ENCODE measurements at places on chromosomes 5 and 9.

DNA sequence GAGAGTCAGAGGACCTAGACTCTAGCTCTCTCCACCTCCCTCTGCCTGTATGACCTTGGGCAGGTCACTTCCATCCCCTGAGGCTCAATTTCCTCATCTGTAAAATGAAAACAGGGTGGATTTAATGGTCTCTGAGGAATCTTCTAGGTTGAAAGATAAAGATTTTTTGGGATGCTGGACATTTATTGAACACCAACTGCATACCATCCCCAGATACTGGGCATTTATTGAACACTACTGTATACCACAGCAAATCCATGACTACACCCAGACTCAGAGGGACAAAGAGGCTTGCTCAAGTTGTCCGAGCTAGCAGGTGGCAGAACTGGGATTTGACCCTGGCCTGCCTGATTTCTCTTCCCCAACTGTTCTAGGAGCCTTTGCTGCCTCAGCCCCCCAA, 25.0 kb upstream of the CPLX2 start:
- no peak for DNase-seq

- no peak for DNase-seq
Measured at GRCh38 chr5:21689587-21689986, 1163.6 kb downstream of the CDH12 start.

- no peak for DNase-seq
Measured at GRCh38 chr5:1910081-1910760, 27.5 kb upstream of the IRX4 start.

DNA sequence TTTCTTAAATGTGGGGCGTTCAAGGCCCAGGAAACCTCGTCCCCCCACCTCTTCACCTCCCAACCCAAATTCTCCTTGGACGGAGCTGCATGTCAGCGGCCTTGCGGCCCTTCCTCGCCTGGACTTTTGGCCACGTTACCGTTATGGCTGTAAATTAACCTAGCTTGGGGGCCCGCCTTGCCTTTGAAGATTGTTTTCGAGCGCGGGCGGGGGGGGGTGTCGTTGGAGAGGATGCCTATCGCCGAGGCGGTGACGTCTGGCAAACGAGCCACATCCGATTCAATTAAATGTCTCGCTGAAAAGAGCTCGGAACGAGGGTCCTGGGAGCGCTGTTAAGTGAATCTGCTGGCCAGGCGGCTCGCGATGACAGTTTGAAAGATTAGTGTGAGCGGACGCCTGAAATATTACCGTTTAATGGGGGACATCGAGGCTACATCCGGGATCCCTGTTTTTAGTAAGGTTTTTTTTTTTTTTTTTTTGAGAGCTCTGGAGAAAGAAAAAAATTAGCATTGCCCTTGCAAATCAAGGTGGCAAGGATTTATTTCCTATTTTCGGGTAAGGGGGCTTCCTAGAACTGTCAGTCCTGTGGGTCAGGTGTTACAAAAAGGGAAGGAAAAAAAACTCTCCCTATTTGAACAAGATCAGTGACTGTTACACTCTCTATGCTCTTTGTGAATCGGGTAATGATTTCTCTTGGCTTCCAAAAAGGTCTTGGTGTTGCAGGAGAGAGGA, 2.3 kb upstream of the NKX2-5 start:
- no peak for DNase-seq

- DNase-seq = no peak
Measured at GRCh38 chr5:164336906-164337305, 831.5 kb downstream of the MAT2B start.

DNA sequence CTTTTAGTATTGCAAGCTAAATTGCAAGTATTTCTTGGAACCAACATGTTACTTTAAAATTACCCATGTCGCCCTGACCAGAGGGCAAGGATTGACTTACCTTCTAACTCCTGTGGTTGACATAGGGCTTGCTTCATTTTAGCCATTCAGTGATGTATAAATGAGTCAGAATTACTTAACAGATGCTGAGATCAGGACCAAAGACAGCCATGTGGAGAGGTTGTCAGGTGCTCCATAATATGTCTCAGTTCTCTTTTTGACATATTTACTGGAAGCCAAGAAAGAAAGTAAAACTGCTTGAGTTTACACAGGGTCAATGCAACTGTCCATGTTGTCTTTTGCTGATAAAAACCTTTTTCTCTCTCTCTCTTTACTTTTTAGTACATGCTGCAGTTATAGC, 33.2 kb downstream of the F2RL2 start:
- DNase-seq = no peak

GRCh38 chr9:68979538-68980314, 34.2 kb downstream of the PRKACG start:
- DNase-seq = no peak

DNA sequence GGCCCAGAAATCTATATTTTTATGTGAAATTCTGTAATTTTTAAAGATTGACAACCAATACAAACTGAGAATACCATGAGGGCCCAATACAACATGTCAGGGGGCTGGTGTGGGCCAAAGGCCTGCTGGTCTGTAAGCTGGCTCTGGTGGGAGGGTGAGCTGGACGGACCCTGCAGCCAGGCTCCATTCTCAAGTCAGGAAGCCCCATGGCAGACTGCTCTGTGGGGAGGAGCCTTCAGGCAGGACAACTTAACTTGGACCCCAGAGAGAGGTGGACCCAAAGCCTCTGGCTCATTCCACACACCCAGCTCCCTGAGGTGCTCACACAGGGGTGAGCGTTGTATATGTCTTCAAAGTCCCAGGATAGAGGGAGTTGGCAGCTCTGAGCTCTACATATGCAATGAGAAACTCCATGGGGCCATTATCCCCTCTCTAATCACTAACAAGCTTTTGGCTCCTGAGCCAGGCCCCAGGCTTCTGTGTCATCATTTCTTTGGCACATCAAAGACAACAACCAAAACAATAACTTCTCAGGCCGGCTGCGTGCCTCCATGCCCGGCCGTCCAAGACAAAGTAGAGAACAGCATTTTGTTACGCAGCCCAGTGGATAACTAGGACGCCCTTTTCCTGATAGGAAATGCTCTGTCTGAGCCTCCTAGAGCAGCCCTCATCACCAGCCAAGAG, 6.4 kb downstream of the SEPTIN8 start:
- no peak for DNase-seq

DNA sequence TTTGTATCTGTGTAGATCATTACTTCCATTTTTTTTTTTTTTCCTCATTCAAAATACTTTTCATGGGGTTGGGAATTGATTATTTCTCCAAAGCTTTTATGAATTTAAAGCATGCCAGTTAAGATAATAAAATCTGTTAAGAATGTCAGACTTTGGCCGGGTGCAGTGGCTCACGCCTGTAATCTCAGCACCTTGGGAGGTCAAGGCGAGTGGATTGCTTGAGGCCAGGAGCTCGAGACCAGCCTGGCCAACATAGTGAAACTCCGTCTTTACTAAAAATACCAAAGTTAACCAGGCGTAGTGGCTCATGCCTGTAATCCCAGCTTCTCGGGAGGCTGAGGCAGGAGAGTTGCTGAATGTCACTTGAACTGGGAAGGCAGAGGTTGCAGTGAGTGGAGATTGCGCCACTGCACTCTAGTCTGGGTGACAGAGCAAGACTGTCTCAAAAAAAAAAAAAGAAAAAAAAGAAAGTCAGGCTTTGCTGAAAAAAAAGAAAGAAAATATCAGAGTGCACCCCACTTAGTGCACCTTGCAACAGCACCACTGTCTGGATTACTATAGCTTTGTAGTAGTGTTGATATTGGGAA, 18.5 kb downstream of the TBC1D2 start:
- no peak for DNase-seq

GRCh38 chr9:3656224-3656623, 130.4 kb upstream of the RFX3 start:
- DNase-seq = no peak

GRCh38 chr9:80383331-80383730, 811.6 kb downstream of the TLE4 start:
- no peak for DNase-seq

DNA sequence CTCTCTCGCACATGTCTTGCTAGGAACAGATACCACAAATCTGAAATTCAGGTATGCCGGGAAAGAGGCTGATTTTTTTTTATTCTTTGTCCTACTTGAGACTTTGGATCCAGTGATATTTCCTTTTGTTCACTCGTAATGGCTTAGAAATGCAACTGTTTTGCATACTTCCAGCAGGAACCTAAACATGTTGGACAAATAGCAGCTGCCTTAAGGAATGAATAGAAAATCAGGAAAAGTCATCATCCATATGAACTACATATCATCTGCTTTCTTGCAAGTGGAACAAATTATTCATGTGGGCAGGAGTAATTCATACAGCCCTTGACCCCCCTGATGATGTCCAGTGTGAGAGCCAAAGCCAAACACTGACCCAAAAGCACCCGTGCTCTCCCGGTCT, 17.4 kb downstream of the TTC39B start:
- DNase-seq = no peak

DNA sequence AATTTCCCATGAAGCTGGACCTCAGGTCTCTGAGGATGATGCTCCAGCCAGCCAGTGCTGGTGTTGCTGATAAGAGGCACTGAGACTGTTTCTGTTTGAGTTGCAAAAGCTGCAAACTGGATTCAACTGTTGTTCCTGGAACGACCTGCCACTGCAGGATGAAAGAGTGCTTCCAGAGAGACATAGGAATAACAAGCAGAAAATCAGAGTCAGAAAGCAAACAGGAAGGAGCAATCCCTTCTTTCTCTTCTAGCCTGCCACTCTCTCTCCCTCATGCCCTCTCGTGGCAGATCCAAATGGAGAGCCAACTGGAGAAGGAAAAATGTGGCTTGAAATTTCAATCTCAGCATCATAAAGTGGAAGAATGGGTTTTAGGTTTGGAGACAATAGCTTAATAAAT, 110.4 kb downstream of the STARD4 start:
- no peak for DNase-seq

GRCh38 chr5:14097998-14098471, 45.1 kb upstream of the TRIO start:
- no peak for DNase-seq

- DNase-seq = no peak
Measured at GRCh38 chr9:110465190-110465589, 114.4 kb downstream of the SVEP1 start.

DNA sequence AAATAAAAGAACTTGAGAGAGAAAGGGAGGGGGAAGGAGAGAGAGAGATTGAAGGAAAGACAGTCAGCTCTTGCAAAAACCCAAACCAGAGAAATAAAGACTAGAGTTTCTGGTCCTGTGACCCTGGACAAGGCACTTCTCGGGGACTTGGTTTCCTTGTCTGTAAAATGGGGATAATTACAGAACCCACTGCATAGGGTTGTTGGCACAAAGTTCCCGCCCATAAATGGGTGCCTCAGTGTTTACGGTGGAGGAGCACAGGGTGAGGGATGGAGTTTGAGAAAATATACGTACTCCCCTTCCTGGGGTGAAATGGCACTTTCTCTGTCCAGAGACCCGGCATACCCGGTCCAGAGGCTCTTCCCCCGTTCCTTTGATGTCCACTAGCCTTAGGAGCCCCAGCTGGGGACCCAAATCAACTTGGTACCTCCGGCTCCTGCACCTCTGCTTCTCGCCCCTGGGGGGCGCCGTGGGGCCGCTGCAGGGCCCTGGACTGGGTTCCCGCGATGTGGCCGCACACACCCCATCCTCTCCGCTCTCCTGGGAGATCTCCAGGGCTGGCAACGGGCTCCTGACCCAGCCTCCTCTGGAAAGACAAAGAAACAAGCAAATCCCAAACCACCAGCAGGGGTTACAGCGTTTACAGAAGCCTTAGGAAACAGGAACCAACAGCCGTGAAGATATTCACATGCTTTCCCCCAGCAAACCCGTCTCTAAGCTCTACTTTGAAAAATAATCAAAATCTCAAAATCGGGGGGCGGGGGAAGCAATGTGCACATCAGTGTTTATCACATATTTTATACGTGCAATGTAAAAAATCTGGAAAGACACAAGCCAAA, 26.3 kb downstream of the PTGES start:
- peak; percentile 35 for DNase-seq

DNA sequence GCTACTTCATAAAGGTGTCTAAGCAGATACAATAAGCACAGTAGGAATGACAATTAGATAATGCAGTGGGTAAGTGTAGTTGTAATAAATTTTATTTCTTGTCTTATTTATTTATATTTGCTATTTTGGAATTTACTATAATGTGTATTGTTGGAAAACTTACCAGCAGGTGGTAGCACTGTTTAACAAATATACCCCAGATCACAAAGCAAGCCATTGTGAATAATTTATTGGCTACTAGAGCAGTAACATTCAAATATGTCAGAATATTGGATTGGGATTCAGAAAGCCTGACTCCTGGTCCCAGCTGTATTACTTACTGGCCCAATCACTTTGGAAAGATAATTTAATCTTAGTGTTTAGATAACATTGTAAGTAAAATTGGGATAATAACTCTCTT, 78.0 kb downstream of the ISOC1 start:
- no peak for DNase-seq

DNA sequence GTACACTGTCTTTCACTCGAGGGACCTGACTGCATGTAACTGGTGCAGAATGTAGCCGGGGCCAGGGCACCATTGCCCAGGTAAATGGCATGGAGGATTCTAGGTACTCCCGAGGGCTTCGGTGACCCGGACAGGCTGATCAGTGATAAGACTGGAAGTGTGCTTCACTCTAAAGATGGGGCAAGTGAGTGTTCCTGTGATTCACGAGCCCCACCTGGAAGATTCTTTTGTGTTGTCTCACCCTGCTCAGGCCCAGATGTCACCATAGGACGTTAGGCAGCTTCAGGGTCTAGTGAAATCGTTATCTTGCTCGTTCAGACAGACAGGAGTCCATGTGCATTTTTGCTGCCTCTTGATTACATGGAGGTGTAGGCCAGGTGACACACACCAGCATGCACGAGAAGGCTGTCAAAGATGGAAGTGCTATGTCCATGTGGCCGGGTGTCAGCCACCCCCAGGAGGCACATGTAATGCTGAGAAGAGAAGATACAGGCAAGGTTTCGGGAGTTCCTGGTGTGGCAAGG, 73.9 kb downstream of the WNK2 start:
- no peak for DNase-seq

DNA sequence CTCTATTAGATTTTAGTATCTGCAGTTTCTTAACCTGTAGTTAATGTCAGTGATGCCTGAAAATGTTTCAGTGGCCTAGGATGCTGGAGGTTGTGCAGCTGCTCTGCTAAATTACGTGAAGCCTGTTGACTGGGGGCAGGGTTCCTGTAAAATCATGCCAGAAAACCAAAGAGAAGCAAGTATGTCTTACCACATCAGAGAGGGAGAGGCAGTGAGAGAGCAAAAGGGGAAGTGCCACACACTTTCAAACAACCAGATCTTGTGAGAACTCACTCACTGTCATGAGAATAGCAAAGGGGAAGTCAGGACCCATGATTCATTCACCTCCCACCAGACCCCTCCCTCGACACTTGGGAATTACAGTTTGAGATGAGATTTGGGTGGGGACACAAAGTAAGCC, 83.9 kb upstream of the CYLC2 start:
- no peak for DNase-seq

- DNase-seq = no peak
Measured at GRCh38 chr9:82418334-82418733, 429.8 kb downstream of the SPATA31D1 start.

- DNase-seq = no peak
Measured at GRCh38 chr5:76836585-76836984, 13.2 kb upstream of the S100Z start.

GRCh38 chr5:83844449-83845068, 123.9 kb upstream of the HAPLN1 start:
- no peak for DNase-seq

Data from NCI-H1930 (cell line).